LHCN-M2 (cell line): ENCODE measurements at places on chromosomes 1 and 21.

GRCh38 chr1:210342986-210343780 lies 14.5 kb downstream of the HHAT start:
- DNase-seq, result no peak

GRCh38 chr1:78279051-78279450 lies 211.7 kb upstream of the PTGFR start:
- peak; percentile 96 for DNase-seq

- peak; percentile 42 for DNase-seq
These were observed 66.1 kb downstream of the SKI start for GRCh38 chr1:2294033-2294724.

DNA sequence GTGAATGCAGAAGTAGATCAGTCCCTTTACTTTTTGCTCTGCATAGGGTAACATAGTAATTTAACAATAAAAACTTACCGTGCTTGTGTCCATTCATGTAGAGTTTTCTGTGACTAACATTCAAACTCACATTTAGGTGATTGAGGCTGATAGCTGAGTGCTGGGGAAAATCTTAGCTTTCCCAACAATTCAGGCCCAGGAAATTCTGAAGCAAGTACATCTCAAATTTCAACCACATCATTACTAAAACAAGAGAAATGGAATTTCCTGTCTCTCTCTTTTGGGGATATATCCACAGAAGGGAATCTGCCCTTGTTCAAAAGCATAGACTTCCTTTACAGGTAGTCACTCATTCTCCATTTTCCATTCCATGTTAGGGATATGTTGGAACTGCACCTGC lies 33.1 kb upstream of the C1orf146 start:
- peak; percentile 82 for DNase-seq

DNA sequence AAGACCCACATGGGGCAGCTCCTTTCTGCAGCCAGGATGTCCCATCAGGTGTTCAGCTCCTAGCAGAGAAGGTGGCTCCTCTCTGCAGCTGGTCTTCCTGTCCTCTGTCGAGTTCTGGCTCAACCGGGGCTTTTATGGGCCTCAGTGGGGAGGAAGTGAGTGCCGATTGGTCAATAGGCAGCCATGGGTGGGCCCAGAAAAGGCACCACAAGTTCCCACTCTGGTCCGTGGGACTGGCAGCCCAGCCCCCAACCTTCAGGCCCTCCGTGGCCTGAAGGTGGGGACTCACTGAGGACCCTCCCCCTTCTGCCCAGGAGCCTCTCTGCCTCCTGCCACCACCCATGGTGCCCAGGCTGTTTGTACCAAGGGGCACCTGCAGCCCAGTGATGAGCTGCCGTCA lies 161.7 kb upstream of the DUSP10 start:
- no peak for DNase-seq

- DNase-seq, result no peak
These were observed 5.2 kb upstream of the ARID1A start for GRCh38 chr1:26690576-26691031.

- DNase-seq, result no peak
These were observed 599 bp downstream of the MKNK1 start for GRCh38 chr1:46603481-46603857.

- DNase-seq, result no peak
These were observed 160.2 kb downstream of the DHRS3 start for GRCh38 chr1:12457771-12458170.

DNA sequence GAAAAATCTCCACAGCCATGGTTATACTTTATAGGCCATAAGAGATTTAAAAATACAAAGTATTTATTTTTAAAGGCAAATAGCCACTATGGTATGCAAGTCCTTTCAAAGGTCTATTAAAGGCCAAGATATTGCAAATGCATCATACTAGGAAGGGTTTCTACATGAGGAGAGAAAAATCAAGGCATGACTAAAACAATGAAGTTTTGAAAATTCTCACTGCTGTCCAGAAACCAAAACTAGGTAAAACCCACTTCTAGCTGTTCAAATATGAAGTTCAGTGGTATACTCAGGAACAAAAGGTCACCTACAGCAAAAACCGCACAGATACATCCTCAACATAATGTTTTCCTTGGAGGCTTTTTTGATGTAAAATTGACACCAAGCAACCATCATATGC lies 75.0 kb downstream of the EPS15 start:
- no peak for DNase-seq
